Stimulated activated CD4-positive, alpha-beta T cell treated with anti-CD3 and anti-CD28 coated beads, Interleukin-1b, Interleukin-23, amount 100 ng/mL, for 48 hours (primary cell): ENCODE measurements at places on chromosomes 13 and 19.

- DNase-seq, result peak; percentile 12
Observed at GRCh38 chr13:111031531-111031961, 83.6 kb upstream of the ARHGEF7 start.

GRCh38 chr19:23698711-23699520, 11.9 kb upstream of the ZNF675 start:
- no peak for DNase-seq

- DNase-seq, result no peak
Observed at GRCh38 chr19:28166025-28166424, 1046.9 kb downstream of the UQCRFS1 start.

DNA sequence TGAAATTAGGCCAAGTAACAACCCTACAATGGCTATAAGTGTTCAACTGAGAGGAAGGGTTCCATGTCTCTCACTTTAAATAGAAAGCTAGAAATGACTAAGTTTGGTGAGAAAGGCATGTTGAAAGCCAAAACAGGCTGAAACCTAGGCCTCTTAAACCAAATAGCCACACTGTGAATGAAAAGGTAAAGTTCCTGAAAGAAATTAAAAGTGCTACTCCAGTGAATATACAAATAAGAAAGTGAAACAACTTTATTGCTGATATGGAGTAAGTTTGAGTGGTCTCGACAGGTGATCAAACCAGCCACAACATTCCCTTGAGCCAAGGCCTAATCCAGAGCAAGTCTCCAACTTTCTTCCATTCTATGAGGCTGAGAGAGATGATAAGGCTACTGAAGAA, 209.6 kb downstream of the KLF12 start:
- DNase-seq, result no peak

GRCh38 chr13:74751739-74752138, 617.5 kb upstream of the KLF12 start:
- DNase-seq, result no peak

DNA sequence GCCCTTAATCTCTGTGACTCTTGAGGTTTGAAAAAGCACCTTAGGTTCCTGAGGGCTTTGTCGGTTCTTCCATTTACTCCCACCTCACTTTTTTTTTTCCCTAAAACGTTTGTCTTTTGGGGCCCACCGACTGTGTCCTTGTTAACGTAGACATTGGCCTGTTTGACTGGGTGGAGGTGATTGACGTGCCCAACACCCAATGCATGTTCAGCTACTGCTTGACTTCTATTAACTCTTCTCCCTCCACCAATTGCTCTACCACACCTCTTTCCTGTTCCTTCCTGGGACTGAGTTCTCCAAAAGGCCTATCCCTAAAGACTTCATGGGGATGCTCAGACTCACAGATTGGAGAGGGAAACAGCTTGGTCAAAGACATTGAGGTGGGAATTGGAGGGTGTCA, 17.3 kb downstream of the CKM start:
- DNase-seq, result no peak

DNA sequence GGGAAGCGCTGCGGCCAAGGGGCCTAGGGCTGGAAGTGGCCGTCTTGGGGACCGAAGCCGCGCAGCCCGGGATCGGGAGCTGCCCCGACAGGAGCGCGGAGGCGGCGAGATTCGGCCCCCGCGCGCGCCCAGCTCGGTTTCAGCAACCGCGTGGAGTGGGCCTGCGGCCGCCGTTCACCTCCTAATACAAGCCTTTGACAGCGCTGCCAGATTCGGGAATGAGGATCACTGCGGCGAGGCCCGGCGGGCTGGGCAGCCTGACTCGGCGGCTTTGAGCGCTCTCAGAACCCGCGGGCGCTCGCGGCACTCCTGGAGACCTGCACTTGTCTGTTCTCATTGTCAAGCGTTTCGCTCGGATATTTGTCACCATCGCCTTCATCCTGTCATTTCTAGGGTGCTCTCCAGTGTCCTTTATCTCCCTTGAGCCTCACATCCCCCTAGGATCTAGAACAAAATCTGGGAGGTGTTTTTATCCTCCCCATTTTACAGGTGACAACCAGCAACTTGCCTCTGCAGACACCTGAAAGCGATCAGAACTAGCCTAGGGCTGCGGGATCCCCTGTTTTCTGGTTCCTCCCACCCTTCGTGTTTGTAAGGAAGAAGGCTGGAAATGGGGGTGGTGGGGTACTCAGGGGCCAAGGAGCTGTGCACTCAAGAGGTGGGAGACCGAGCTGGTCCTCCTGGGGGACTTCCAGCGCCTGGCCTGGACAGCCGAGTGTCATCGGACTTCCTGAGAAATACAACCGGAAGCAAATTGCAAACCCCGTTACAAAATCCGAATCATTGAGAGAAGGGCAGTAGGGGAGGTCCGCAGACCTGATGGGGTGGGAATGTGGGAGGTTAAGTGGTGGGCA, 1.5 kb upstream of the CDX2 start:
- no peak for DNase-seq

DNA sequence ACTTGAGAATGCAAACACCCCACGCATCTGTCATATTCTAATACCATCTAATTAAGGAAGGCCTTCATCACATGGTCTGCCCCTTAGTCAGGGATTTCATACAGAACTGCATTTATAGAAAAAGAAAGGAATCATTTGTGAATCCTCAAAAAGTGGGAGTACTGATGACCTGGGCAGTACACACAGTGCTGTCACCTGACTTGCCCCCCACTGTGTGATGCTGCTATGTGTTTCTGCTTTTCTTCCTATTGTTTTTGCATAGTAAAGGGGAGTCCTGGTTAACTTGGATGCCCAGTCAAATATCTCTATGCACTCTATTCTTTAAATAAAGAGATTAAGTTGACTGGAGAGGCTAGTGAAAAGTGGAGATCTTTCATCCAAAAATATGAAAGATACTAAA, 1921.2 kb upstream of the PRR20A start:
- no peak for DNase-seq

DNA sequence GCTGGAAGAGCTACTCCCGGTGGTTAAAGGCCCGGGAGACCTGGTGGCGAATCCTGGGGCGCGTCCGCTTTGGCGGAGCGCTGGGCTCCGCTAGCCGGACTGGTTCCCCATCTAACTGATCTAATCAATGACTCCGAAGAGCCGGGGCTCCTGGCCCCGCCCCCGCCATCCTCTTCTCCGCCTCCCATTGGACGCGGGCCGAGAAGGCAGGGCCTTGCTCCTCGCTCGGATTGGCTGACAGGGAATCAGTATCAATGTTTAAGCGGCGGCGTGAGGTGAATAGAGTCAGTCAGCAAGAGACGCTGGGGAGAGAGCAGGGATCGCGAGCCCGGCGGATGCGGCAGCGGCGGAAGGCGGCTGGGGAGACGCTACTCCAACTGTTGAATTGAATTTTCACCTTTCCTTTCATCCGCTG, 1.7 kb upstream of the PCDH17 start:
- DNase-seq, result peak; percentile 60

GRCh38 chr19:33840783-33841182, 44.1 kb downstream of the KCTD15 start:
- DNase-seq, result no peak

DNA sequence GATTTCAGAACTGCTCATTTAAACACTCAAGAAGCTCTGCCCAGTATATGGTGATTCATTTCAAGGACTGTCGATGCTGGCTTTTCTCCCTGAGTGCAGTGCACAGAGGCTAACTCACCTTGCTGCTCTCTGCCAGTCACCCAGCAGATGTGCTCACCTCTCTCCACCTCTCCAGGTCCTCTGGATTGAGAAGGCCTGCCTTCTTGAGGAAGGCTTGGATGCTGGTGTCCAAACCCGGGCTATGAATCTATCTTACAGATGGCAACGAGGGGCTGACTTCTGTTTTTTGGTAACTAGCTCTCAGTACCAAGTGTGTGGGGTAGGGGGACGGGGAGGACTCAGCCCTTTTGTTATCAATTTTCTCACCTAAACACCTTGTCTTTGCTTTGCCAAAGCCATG, 47.6 kb downstream of the TEX29 start:
- no peak for DNase-seq

GRCh38 chr13:76043874-76044273, 407.7 kb downstream of the LMO7 start:
- DNase-seq, result no peak

DNA sequence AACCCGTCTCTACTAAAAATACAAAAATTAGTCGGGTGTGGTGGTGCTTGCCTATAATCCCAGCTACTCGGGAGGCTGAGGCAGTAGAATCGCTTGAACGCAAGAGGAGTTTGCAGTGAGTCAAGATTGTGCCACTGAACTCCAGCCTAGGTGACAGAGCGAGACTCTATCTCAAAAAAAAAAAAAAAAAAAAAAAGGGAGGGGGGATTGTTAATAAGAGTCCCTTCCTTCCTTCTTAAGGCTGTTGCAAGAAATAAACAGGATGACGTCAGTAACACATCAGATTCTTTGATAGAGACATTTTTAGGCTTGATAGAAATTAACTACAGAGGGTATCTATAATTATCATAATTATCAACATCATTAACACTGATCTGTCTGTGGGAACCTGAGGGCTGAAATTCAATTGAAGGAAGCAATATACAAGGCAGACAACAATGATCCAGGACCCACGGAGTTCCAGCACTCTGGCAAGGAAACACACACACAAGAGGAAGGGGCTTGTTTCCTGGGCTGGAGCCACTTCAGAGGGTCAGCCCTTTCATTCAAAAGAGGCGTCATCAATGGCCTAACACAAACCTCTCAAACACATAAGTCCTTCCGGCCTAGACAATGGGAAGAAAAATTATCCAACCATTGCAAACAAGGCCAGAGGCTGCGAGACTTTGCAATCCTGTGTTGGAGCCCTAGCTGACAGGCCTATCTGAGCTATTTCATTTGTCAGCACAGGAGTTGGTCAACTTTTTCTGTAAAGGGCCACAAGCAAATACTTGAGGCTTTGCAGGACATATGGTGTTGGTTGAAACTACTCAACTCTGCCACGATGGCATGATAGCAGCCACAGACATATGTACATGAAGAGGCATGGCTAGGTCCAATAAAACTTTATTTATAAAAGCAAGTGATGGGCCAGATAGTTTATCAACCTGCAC, 105.2 kb downstream of the INSR start:
- no peak for DNase-seq

DNA sequence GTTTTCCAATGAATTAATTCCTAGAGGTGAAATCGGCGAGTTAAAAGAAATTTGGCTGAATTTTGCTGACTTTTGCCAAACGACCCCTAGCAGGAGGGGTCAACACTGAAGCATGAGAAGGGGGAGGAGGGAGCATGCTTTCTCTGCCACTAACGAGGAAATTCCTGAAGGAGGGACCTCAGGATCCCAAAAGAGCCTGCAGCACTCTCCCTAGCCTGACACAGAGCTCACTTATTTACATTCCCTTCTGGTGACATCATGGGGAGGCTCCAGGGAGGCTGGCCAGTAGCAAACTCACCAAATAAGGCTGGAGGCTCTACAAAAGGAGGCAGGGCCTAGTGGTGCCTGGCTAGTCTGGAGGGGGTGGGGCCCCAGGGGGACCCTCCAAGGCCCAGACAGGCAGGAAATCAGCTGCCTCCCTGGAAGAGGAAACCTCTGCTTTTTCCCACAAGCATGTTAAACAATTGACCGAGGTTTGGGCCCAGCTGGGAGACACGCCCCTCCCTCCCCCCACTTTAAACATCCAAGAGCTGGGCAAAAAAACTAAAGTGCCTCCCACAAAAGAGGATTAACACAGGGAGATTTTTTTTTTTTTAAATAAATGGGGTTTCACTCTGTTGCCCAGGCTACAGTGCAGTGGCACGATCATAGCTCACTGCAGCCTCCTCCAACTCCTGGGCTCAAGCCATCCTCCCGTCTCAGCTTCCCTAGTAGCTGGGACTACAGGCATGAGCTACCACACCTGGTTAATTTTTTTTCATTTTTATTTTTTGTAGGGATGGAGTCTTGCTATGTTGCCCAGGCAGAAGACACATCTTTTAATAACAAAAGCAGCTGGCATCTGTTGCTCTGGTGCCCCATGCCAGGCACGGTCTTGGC, 2.1 kb downstream of the DAPK3 start:
- no peak for DNase-seq

- no peak for DNase-seq
Observed at GRCh38 chr13:88066847-88067246, 395.7 kb downstream of the SLITRK5 start.

DNA sequence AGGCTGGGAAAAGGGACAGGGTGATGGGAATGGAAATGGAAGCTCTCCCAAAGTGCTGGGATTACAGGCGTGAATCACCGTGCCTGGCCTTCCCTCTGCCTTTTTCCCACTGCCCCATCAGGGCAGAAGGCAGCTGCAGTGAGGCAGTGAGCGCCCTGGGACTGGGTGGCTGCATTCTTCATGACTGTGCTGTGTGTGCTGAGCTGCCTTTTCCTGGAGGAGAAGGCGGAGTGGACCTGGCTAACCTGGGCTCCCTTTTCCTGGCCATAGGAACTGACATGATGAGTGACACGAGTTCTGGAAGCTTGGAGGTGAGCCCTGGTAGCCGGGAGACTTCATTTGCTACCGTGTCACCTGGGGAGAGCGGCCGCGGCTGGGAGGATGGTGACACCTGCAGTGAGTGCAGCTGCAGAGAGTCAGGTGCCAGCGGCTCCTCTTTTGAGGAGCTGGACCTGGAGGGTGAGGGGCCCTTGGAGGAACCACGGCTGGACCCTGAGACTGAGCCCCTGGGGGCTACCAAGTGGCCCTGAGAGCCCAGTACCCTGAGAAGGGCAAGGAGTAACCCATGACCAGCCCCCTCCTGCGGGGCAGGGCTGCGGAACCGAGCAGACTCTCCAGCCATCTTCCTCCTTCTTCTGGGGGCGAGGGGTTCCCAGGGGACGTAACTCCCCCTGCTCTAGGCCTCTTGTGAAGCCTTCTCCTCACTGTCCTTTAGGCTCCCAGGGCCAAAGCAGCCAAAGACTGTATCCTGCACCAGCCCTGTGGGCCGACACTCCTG, 26.3 kb upstream of the ZNF492 start:
- no peak for DNase-seq

- DNase-seq, result no peak
Observed at GRCh38 chr19:15471639-15472101, 7.3 kb upstream of the RASAL3 start.

DNA sequence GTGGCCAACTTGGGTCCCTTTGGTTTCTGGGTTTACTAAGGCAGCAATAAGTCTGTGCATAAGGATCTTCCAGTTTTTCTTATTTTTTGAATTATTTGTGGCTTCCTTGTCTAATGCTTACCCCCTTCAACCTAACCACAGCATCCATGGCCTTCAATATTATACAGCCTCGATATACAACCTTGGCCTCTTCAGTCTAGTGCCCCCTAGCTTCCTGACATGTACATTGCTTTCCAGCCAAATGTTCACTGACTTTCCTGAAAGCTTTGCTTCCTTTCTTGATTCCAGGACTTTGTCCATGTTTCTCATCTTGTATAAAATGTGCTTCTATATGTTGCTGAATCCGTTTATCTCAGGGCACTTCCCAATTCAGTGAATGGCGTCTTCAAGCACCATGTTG, 310.1 kb downstream of the OLFM4 start:
- DNase-seq, result no peak

DNA sequence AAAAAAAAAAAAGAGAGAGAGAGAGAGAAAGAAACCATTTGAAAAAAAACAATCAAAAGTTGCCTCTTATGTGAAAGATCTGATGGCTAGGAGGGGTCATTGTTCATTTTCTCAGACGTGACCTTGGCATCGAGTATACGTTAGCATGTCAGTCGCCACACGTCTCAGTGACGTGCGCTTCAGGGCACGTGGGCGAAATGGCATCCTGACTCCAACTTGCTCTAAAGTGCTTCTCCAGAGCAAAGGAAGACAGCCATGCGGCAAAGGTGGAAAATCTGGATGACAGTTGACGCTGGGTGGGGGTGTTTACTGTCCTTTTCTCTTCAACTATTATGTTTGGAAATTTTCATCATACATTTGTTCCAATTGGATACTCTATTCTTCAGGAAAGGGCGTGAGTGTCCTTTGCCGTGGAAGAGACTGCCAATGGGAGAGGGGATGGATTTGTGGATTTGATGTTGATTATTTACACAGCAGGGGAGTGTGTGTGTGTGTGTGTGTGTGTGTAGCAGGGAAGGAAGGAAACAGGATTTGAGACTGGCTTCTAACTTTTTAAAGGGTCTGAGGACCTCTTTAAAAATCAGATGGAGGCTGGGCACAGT, 25.0 kb downstream of the KLF2 start:
- no peak for DNase-seq
